ENCODE measurements at places on chromosomes 4 and X.

DNA sequence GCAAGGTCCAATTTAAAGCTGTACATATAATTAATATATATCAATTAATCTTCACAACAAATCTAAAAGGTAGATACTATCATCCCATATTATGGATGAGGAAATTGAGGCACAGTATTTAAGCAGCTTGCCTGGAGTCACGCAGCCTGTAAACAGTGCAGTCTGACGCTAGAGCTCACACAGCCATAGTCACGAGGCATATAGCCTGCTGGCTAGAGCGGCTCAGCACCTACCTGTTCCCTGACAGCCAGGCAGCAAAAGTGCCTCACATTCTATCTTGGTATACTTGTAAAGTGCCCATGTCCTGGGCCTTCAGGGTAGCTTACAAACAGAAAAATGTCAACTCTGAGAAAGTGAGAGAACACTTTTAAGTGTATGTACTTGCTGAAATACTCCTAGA, 222.6 kb upstream of the NEIL3 start:
- DNase-seq, result no peak

DNA sequence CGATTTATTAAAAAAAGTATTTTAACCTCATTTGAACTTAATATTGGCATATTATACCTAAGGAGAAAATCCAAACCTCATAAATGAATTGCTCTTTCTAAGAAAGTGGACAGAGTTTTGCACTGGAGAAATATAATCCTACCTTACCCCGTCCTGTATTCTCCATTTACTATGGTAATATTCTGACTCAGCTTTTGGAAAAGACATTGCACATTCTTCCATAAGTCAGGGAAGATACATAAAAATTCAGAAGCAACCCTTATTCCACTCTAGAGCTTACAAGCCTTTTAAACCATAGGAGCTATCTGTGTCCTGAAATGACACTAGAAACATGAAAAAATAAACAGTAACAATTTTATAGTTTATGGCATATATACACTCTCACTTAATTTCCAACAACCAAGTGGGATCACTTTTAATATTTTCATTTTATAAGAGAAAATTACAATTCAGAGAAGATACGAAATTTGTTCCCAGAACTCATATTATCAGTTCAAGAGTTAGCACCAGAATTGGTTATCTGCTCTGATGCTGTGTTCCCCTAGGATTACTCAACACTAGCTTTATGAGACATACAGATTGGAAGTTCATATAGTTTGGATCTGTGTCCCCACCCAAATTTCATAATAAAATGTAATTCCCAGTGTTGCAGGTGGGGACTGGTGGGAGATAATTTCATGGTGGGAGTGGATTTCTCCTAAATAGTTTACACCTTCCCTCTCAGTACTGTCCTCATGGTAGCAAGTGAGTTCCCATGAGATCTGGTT, 359.4 kb downstream of the ARAP2 start:
- no peak for DNase-seq

- no peak for DNase-seq
These were observed 173.8 kb downstream of the NSUN7 start for GRCh38 chr4:40923316-40924095.

DNA sequence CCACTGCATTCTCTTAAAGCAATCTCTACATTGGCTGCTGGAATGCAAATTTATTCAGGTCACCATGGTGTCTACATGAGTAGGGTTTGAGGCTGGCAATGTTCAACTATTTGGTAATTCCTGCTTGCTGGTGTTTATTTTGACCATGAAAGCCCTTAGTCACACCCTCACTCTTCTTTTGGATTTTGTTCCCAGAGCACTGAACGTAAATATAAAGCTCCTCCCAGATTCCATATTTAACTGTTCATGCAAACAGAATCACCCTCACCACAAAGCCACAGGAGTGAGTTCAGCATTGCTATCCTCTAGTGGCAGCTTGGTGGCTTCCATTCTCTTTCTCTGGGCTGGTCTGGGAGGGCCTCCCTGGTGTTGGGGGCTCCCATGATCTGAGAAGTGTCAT, 82.8 kb downstream of the LNX1 start:
- no peak for DNase-seq

- no peak for DNase-seq
These were observed 7.6 kb downstream of the FABP2 start for GRCh38 chr4:119314356-119314755.

GRCh38 chr4:113384600-113384999, 335.1 kb downstream of the ANK2 start:
- no peak for DNase-seq

- no peak for DNase-seq
These were observed 1235.5 kb upstream of the TENM3 start for GRCh38 chr4:181007751-181008150.

DNA sequence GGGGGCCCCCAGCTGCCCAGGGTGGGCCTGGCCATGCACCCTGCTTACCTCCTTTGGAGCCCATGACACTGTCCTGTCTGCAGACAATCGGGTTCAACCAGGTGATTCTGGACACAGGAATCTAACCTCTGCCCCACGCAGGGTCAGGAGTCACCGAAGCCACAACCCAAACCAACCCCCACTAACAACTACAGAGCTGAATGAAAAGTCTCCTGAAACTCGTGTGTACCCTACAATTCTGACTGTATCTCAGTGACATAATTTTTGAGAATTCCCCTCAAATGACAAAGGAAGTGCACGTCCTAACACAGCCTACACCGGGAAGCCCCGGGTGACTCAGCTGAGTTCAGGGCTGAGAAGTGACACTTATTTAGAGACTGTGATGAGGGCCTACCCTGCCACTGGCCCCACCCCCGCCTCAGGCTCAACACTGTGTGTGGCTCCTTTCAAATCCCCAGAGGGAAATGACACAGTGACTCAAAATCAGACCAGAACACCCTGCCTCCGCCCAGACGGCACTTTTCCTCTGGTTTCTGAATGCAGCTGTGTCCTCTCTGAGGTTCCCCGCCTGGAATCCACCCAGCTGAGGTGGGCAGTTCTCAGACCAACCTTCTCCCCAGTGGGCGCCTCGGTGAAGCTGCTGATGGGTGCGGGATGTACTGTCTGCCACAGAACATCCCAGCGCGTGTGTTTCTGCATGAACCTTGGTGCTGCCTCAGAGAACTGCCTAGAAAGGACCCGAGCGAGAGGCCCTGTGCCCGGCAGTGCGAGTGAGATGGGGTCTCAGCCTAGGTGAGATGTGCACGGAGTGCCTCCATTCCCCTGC, 9.9 kb downstream of the TNIP2 start:
- peak; percentile 85 for DNase-seq

DNA sequence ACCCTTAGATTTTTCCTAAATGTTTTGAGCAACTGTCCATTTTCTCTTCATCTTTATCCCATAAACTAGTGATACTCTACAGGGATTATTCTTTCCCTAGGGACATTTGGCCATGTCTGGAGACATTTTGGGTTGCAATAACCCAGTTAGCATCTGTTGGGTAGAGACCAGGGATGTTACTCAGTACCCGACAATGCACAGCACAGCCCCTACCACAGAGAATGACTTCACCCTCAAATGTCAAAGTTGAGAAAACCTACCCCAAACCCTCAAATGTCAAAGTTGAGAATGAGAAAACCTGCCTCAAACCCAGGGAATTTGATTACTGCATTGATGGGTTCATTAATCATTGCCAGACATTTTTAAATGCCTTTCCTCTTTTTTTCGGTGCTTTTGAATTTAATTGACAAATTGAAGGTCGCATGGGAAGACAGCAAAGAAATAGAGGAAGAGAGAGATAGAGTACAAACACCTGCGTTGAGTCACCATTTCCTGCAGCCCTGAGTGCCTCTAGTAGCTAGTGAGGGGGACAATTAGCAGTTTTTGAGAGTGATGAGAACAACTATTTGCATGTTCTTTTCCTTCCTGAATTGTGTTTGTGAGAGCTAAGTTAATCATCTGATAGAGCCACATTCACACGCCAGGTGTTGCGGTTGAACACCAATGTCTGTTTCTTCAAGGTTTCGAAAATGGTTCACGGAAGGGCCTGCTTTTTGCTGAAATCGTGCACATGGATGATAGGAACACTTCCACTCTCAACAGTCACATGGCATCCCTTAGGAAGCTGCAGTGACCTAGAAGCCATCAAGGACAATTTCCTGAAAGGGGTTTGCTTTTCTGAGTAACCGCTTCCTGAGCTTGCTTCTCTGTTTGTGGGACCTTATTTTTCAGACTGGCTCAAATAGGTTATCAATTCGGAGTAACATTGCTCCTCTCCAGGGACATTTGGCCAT, 203.9 kb upstream of the VCX3A start:
- DNase-seq, result no peak

GRCh38 chr4:6109842-6110560, 90.3 kb downstream of the JAKMIP1 start:
- no peak for DNase-seq

GRCh38 chr4:7937006-7937405, 2.7 kb downstream of the AFAP1 start:
- DNase-seq, result no peak

DNA sequence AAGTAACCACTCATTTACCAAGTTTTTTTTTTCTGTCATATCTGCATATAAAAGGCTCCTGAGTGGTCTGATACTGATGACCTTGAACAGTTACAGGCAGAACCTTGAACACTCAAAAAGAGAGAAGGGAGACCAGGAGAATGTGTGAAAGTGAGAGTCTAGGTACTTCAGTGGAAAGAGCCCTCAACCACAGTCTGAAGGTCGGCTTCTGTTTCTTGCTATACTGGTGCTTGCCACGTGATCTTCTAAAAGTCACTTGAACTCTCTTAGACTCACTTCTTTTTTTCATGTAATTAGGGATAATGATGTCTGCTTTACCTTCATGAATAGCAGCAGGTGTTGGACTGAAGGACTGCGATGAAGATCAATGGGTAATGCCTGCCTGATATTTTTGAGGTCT, 22.8 kb downstream of the GABRB1 start:
- no peak for DNase-seq

- no peak for DNase-seq
These were observed 557 bp upstream of the USP38 start for GRCh38 chr4:143184217-143184502.

GRCh38 chrX:25650216-25650820, 487.8 kb upstream of the MAGEB18 start:
- DNase-seq, result no peak

GRCh38 chrX:154657226-154657805, 3.9 kb upstream of the CTAG2 start:
- no peak for DNase-seq

GRCh38 chr4:182975806-182976205, 58.6 kb upstream of the DCTD start:
- no peak for DNase-seq
